ENCODE measurements at places on chromosomes 2 and 18.

GRCh38 chr18:44198612-44199284, 481.9 kb upstream of the SETBP1 start:
- DNase-seq = no peak

DNA sequence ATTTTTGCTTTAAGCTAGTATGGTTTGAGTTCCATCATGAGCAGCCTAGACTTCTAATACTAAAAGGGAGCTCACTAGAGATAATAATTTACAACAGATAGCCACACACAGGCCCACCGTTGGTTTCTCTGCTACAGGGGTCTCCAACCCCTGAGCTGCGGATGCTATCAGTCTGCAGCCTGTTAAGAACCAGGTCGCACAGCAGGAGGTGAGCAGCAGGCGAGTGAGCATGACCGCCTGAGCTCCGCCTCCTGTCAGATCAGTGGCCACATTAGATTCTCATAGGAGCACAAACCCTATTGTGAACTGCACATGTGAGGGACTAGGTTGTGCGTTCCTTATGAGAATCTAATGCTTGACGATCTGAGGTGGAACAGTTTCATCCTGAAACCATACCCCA, 150.6 kb downstream of the HRH4 start:
- DNase-seq = no peak

DNA sequence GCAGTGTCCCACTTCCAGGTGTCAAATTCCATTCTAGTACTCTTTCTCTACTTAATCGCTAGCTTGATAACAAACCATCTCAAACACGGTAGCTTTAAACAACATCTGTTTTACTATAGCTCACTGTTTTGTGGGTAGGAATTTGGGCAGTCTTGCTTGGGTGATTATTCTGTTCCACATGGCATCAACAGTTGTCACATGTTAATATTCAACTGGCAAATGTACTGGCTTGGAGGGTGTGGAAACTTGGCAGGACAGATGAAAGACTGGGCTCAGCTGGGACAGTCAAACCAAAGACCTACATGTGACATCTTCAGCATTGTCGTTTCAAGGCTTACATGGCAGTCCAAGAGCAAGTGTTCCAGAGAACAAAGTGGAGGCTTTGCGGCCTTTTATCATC, 241.8 kb downstream of the PTH2R start:
- DNase-seq = no peak

GRCh38 chr18:68431111-68431921, 283.6 kb downstream of the TMX3 start:
- no peak for DNase-seq

DNA sequence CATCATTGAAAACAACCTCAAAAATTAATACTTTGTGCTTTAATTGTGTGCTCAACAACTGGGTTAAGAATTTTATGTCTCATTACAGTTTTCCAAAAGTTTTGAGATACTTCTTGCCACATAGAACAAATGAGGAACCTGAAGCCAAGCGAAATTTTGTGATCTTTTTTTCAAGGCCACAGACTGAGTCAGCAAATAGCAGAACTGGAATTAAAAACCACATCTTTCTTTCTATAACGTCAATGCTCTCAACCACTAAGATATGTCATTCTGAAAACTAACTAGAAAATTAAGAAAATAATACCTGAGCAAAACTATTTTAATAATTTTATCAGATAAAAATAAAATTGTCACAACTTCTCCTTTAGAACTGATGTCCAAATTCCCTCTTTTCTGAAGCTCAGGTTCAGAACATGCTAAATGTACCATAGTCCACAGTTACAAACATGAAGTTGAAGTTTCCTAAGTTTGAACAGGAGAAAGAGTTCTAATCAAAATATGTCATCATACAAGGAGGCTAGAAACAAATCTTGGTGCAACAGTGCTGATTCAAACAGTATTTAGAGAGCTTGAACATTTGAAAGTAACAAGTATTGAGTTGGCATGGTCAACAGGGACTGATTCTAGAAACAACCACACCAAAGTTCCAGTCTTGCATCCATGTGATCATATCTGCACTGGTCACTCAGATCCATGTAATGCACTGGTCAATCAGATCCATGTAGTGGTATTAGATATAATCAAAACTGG, 27.6 kb upstream of the CALCRL start:
- DNase-seq = no peak

All from HT-29 (cell line).